ENCODE measurements at places on chromosomes 4 and X. TPM values are rescaled to one million over a fixed set of nuclear protein-coding genes. Genes with fewer than 3 reads are reported as not detected.
A peak's percentile ranks its signal among the peaks of the same experiment; 100 is the strongest.

AIFM1 gene
- 83.3 TPM for total RNA-seq

TRMT2B gene
- total RNA-seq: 31.6 TPM

XK gene
- total RNA-seq: 3.7 TPM

PAQR3 gene
- 7.9 TPM for total RNA-seq

ADH1A gene
- not detected for total RNA-seq

NWD2 gene
- total RNA-seq: not detected

GRCh38 chrX:16671005-16671404, 21.0 kb downstream of the S100G start:
- no peaks in the 10 kb centered on the region for H3K36me3 ChIP-seq
- DNase-seq: peak; percentile 10
- no peak overlapping the region for H3K4me3 ChIP-seq

DNA sequence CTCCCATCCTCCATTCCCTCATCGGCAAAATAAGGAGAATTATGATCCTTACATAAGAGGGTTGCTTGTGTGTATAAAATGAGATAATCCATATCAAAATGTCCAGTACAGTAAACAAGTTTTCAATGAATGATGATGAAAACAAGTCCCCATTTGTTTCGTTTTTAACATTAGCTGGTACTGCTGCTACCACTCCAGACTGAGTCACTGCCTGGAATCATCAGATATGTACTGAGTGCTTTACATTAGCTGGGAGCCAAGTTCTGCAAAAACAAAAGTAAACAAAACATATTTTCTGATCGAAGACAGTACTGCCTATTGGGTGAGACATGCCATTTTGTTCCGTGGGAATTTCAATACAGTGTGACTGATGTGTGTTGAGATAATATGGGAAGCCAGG, 123.2 kb upstream of the IGFBP7 start:
- no peaks in the 10 kb centered on the region for H3K27me3 ChIP-seq
- no peak for DNase-seq
- no peaks in the 10 kb centered on the region for H3K36me3 ChIP-seq
- H3K27ac ChIP-seq: no peak overlapping the region

- H3K4me1 ChIP-seq: no peaks in the 10 kb centered on the region
- no peak overlapping the region for H3K27ac ChIP-seq
- H3K36me3 ChIP-seq: no peaks in the 10 kb centered on the region
- H3K4me3 ChIP-seq: no peak overlapping the region
- DNase-seq: no peak
Observed at GRCh38 chr4:52051615-52052474, 741 bp downstream of the SPATA18 start.

DNA sequence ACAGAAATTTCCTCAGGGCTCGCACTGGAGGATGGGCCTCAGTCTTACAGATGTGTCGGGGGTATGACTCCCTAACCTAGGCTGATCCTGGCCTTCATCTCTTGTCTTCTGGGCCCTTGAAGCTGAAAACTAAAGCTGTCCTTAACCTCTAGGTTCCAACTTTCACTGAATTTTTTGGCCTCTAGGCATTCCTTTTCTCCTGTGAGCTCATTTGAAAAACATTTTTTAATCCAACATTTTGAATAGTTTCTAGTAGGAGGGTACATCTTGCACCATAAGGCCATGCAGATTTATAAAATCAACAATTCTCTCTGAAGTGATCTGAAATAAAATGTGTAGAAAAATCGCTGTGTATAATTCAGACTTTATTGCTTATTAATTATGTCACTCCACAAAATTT, 19.7 kb downstream of the RWDD4 start:
- no peak overlapping the region for H3K27ac ChIP-seq
- H3K4me1 ChIP-seq: peaks cover 16% of the 10 kb centered on the region
- DNase-seq: no peak
- no peaks in the 10 kb centered on the region for H3K36me3 ChIP-seq

- DNase-seq: peak; percentile 68
- H3K36me3 ChIP-seq: peaks cover 8% of the 10 kb centered on the region
- peaks cover 17% of the 10 kb centered on the region for H3K4me1 ChIP-seq
- H3K27me3 ChIP-seq: no peaks in the 10 kb centered on the region
- peak overlapping the region; percentile 100 for H3K4me3 ChIP-seq
Observed at GRCh38 chr4:2009651-2010233, 968 bp upstream of the NELFA start.

DNA sequence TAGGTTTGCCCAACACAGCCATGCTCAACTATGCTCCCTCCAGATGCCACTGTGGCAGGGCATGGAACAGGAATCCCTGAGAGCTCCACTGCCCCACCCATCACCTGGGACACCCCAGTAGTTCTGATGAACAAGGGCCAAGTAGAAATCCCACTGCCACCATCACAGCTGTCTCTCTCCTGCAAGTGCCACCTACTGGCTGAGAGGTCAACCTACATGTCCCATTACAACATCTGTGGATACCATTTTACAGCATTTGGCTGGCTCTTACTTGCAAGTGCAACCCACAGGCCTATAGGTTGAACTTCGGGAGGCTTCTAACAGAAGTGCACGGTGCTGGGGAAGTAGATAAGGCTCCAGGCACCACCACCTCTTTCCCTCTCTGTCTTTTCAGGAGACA, 142.5 kb downstream of the CXXC4 start:
- DNase-seq: no peak
- no peaks in the 10 kb centered on the region for H3K4me1 ChIP-seq
- H3K27me3 ChIP-seq: no peaks in the 10 kb centered on the region
- H3K36me3 ChIP-seq: no peaks in the 10 kb centered on the region
- H3K4me3 ChIP-seq: no peak overlapping the region

DNA sequence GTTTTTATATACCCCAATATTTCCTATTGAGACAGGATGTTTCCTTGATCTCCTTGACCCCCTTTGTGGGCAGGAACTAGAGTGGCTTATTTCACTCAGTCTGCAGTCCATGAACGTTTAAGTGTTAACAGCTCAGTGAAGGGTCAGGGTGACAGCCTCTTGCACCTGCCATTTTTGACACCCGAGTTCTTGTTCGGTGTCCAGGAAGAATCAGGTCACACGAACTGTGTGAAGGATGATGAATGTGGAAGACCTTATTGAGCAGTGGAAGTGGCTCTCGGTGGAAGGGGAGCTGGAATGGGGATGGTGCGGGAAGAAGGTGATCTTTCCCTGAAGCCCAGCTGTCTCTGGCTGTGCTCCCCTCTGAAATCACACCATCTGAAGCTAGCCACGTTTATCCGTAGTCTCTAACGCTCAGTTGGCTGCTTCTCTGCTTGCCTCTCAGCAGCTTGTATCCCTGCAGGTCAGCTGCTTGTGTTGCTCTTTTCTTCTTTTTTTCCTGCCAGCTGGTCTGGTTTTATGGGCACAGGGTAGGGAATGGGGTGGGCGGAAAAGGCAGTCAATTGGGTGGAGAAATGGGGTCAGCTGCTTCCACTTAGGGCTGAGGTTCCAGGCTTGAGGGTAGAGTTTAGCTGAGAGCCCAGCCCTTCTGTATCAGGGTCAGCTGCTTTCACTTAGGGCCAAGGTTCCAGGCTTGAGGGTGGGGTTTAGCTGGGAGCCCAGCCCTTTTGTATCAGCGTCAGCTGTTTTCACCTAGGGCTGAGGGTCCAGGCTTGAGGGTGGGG, 29.0 kb upstream of the CCNG2 start:
- no peak overlapping the region for H3K4me3 ChIP-seq
- no peaks in the 10 kb centered on the region for H3K36me3 ChIP-seq
- H3K27ac ChIP-seq: no peak overlapping the region
- H3K4me1 ChIP-seq: no peaks in the 10 kb centered on the region

GRCh38 chrX:70552130-70552704, 107.6 kb downstream of the DLG3 start:
- peaks cover 12% of the 10 kb centered on the region for H3K4me1 ChIP-seq
- H3K27ac ChIP-seq: no peak overlapping the region
- no peak for DNase-seq
- H3K4me3 ChIP-seq: no peak overlapping the region
- no peaks in the 10 kb centered on the region for H3K36me3 ChIP-seq

GRCh38 chr4:94934201-94934600, 176.4 kb downstream of the BMPR1B start:
- H3K27me3 ChIP-seq: no peaks in the 10 kb centered on the region
- H3K36me3 ChIP-seq: no peaks in the 10 kb centered on the region
- no peak for DNase-seq
- H3K4me1 ChIP-seq: peaks cover 19% of the 10 kb centered on the region
- H3K4me3 ChIP-seq: no peak overlapping the region
- H3K27ac ChIP-seq: peak overlapping the region; percentile 63

DNA sequence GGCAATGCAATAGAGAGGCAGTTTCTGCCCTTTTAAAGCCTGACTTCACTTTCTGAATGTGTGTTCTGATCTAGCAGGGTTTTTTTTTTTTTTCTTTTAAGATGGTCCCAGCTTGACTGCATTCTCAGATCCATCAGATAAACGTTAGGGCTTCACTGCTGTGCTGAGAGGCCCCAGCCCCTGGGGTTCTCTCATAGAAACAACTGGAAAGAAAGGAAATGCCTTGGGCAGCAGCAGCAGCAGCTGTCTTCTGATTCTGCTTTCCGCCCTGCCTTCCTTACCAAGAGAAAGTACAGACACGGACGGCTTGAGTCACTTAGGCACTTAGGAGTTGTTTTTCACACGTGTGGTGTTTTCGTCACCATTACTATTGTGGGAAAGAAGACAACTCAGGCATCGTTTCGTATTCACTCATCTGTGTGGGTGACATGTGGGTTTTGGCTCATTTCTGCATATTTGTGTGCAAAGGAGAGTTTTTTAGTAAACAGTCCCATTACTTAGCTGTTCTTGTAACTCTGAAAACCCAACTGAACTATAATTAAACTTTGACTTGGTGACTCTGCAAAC, 172.0 kb downstream of the PTTG2 start:
- peaks cover 6% of the 10 kb centered on the region for H3K36me3 ChIP-seq
- H3K27ac ChIP-seq: no peak overlapping the region
- H3K4me1 ChIP-seq: no peaks in the 10 kb centered on the region
- no peak overlapping the region for H3K4me3 ChIP-seq

- H3K4me3 ChIP-seq: no peak overlapping the region
- no peaks in the 10 kb centered on the region for H3K36me3 ChIP-seq
- H3K27me3 ChIP-seq: no peaks in the 10 kb centered on the region
- no peak overlapping the region for H3K27ac ChIP-seq
- no peaks in the 10 kb centered on the region for H3K4me1 ChIP-seq
- DNase-seq: no peak
Observed at GRCh38 chr4:183995570-183995969, 90.5 kb downstream of the STOX2 start.

- no peaks in the 10 kb centered on the region for H3K4me1 ChIP-seq
- no peak overlapping the region for H3K4me3 ChIP-seq
- no peak overlapping the region for H3K27ac ChIP-seq
- H3K36me3 ChIP-seq: no peaks in the 10 kb centered on the region
Observed at GRCh38 chr4:30181918-30182317, 538.3 kb upstream of the PCDH7 start.

DNA sequence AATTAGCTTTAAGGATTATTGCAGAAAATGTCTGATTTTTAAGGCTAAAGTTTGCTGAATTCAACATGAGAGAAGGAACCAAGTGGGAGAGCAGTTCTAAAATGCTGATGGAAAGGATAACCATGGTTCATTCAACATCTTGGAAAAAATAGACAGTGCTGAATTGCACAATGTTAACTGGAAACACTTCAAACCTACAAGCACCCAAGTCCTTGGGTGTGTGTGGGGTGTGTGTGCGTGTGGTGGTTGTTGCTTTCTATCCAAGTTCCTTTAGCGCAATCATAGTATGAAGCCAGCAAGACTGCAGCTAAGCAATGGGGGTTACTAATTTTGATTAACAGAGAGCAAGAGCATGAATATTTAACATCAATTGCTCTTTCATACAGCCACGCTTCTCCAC, 29.3 kb upstream of the SCOC start:
- H3K27me3 ChIP-seq: no peaks in the 10 kb centered on the region
- no peak for DNase-seq
- no peak overlapping the region for H3K4me3 ChIP-seq
- H3K36me3 ChIP-seq: no peaks in the 10 kb centered on the region

DNA sequence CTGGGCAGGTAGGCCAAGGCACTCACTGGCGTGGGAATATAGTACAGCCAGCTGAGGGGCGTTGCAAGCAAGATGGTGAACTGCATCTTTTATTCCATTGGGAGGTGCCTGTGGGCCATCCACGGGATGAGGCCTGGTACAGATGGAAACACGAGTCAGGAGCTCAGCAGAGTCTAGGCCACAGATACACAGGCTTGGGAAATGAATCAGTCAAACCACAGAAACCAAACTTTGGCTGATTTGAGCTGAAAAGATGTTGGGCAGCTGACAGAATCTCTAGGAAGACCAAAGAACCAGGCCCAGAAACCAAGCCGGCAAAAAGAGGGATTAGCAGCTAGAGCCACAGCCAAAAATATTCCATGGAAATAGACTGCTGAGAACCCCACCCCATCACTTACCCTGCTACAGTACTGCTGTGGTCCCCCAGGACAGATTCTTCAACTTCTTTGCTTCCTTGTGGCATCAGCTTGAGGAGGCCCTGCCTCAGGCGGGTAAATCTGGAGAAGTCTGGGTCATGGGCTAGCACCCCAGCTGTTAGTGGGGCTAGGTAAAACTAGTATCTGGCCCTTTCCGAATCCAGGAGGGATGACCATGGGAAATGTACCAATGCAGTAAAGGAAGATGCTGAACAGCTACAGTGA, 75.4 kb downstream of the TMEM131L start:
- no peaks in the 10 kb centered on the region for H3K4me1 ChIP-seq
- H3K27ac ChIP-seq: no peak overlapping the region
- no peak overlapping the region for H3K4me3 ChIP-seq
- H3K36me3 ChIP-seq: no peaks in the 10 kb centered on the region
- no peaks in the 10 kb centered on the region for H3K27me3 ChIP-seq

DNA sequence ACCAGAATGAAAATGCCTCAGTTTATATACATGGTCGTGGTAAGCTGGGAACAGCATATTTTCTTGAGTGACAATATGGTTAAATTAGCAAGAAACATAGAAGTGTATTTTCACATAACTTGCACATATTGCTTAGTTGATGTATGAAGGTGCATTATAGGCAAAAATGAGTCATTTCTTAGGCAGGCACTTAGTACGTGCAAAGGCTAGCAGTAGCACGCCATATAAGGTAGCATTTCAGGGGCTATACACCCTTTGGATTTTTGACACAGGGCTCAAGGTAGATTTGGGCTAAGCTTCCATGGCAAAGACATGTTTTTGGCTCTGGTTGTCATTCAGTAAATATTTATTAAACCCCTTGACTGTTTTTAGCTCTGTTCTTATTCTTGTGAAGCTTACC, 33.1 kb downstream of the PCDH7 start:
- no peaks in the 10 kb centered on the region for H3K36me3 ChIP-seq
- DNase-seq: peak; percentile 12
- H3K27ac ChIP-seq: peak overlapping the region; percentile 72
- H3K27me3 ChIP-seq: no peaks in the 10 kb centered on the region
- no peak overlapping the region for H3K4me3 ChIP-seq

Data from PC-9 (cell line).